ENCODE measurements at places on chromosomes 16 and 17.

DNA sequence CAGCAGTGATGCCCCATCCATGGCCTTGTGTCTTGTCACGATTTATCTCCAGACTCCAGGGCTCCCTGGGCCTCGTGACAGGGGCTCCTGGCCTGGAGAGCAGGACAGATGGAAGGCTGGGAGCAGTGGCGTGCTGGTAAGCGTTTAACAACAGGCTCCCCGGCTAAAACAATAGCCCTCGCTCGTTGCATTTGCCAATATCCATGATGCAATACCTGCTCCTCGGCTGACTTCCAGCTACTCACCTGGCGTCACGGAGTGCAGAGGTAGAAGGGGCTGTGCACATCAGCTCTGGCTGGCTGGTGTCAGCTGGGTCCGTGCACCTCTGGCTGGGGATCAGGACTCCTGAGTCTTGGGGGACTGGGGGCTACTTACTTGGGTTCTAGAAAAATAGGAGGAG, 1.5 kb upstream of the BICDL2 start:
- peak; percentile 71 for DNase-seq

DNA sequence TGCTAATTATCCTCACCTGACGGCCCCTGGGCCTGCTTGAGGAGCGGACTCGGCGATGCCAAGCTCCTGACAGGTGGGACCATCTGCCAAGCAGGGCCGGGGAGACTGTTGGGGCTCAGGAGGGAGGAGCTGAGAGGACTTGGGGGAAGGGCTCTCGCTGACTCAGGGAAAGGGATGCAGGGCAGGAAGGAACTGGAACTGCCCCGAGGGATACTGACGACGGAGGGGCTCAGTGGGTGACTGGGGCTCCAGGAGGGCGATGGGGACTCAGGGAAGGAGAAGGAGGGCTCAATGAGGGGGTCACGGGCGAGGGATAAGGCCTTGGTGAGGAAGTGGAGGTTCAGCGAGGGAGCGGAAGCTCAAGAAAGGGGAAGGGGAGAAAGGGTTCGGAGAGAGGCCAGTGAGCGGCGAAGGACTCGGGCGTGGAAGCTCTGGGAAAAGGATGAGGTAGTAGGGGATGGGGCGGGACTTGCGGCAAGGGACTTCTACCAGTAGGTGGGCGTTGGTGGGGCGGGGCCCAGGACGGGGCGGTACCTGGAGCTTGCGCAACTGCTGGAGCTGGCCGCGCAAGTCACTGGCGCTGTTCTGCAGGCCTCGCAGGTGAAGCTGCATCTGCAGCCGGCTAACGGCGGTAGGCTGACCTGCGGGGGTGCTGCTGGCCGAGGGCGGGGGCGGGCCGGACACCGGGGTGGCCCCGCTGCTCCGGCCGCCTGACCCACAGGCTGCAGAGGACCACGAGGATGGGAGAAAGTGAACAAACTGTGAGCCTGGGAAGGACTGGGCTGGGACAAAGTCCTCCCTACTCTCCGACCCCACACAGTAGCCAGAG, 46.5 kb downstream of the SRCIN1 start:
- DNase-seq = peak; percentile 98

- no peak for DNase-seq
These were observed 771.0 kb downstream of the KCNJ18 start for GRCh38 chr17:22463110-22463850.

GRCh38 chr17:68711858-68712257, 110.7 kb upstream of the FAM20A start:
- no peak for DNase-seq

DNA sequence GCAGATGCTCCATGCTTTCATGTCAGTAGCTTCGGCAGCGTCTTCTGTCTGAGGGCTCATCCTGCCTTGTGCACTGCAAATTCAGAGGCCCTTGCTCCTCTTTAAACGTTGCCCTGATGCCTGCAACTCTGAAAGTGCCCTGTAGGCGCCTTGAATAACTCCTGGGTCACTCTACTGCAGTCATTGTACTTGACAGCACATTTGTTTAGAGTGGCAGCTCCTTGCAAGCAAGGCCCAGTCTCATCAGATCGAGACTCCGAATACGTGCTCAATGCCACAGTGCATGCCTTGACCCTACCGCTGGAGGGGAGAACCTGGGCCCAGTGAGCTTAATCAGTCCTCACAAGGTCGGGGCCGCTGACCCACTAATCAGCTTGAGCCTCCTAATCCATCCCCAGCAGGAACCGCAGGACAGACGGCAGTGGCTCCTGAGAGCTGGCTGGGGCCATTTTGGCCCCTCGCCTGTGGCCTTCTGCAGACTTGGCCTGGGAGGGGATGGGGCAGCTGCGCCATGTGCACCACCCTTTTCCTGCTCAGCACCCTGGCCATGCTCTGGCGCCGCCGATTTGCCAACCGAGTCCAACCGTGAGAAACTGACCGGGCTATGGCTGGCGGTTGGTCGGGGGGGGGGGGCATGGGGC, at the start of gene PRCD:
Gene PRCD, plus strand, starts transcription at position 414 of the 641 bp plus-strand sequence. Its CDS starts 98 bp downstream, at position 512.
- DNase-seq = no peak

DNA sequence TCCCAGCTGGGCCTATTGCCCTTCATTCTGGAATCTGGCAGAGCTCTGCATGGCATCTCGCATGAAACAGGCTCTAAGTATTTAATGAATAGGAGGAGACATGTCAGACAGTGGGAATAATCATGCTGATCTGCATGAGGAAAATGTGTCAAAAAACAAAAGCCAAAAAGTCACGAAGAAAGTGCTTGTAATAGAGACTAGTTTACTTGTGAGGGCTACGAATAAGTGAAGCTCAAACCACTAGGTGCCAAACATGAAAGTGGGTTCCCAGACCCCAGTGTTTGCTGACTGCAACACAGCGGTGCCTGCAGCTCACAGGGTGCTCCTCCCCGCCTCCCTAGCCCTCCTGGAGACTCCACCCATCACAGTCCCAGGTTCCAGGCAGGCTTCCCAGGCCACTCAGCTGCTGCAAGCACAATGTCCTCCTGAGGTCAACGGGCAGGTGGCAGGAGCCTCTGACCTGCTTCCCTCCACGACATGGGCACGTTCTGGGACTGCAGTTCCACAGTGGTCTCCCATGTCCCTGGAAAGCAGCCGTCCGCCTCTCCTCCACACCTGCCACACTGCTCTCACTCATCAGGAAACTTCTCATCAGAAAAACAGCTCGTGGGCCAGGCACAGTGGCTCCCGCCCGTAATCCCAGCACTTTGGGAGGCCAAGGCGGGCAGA, 96.5 kb downstream of the ANKRD11 start:
- no peak for DNase-seq

DNA sequence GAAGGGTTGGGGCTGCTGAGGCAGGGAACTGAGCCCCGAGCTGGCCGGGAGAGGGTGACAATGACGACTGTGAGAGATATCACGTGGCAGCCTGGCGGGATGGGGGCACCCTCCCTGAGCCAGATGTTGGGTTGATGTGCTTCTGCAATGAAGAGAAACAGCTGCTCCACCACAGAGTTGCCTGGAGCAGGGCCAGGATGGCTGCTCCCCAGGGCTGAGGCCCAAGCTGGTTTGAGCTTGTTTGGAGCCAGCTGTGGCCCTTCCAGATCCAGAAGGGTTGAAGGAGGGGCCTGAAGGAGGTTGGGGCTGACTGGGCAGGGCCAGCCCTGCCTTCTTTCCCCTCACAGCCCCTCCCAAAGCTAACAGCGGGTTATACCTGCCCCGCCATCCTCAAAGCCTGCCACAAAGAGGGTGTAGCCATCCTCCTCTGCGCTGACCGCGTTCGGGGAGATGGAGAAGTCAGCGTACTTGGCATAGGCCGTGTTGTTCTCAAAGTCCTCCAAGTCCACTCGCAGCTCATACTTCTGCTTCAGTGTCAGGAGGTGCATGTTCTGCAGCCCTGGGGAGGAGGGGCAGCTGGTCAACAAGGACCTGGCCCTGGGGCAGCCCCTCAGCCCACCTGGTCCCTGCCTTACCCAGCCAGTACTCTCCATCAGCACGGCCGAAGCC, 2.1 kb downstream of the MFAP4 start:
- no peak for DNase-seq

- DNase-seq = peak; percentile 51
These were observed 4.1 kb upstream of the MPO start for GRCh38 chr17:58284613-58285421.

DNA sequence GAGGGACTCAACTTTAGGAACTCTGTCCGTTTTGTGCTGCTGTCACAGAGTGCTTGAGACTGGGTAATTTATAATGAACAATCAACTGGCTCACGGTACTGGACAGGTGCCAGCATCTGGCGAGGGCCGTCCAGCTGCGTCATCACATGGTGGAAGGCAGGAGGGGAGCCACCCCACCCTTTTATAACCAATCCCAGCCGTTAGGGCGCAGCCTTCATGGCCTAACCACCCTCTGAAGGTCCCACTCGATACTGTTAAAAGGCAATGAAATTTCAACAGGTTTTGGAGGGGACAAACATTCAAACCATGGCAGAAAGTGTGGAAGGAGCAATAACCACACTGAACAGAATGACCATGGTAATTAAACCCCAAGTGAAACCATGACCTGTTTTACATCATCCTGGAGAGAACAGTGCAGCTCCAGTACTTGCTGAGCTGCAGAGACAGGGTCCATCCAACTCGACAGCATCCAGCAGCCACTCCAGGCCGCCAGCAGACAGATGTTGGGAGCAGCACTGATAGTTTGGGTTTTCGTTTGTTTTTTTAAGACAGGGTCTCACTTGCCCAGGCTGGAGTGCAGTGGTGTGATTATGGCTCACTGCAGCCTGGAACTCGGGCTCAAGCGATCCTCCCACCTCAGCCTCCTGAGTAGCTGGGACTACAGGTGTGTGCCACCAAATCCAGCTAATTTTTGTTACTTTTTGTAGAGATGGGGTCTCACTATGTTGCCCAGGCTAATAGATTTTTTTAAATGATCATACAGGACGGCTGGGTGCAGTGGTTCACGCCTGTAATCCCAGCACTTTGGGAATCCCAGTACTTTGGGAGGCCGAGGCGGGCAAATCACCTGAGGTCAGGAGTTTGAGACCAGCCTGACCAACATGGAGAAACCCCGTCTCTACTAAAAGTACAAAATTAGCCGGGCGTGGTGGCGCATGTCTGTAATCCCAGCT, 11.0 kb downstream of the CHMP6 start:
- no peak for DNase-seq

DNA sequence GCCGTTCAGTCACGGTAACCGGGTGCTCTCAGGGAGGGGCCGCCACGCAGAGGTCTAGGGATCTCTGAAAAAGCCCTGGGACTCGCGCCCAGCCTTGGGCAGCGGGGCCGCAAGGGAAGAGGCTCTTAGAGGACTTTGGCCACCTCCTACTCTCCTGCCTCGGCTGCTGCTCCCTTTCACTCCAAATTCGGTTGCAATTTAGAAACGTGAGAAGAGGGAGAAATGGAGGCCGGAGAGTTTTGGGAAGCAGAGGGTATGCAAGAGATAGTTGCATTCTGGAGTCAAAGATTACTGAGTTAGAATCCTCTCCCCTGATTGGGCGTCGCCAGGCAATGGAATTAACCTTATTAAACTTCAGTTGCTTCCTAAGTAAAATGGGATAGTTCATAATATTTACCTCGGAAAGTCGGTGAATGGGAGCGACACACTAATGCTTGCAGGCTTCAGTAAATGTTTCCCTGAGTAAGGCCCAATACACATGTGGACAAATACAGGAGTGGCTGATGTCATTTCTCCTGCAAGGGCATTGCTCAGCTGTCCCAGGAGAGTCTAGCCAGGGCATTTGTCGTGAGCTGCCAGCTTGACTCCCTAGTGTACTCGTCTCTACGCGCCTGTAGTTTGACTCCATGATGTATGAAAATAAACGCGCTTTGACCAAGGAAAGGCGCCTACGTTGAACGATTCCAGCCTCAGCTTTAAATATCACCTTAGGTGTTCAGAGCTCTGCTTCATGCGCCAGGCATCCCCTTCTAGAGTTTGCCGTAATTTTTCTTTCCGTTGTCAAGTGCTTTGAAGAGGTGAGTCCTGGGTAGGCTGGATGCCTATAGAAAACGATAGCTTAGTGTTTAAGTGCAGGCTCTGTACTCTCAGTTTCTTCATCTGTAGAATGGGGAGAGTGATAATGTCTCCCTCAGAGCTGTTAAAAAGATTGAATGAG, 667 bp downstream of the OGFOD1 start:
- no peak for DNase-seq

DNA sequence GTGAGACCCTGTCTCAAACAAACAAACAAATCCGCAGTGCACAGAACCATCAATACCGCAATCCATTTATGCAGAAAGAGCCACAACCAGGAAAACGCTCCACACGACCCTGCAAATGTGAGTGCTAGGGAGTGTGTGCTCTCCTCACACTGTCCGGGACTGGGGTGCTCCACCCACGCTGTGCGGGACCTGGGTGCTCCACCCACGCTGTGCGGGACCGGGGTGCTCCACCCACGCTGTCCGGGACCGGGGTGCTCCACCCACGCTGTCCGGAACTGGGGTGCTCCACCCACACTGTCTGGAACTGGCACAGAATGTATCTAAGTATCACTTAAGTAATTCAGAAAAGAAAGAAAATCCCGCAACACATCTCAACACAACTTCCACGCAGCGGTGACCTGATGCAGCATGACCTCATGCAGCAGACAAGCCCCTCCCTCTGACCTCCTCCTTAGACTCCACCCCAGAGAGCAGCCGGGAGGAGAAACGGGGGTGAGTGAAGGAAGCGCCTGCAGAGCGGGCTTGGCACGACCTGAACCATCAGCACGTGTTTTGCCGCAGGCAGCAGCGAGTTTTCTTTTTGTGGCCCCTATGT, 38.5 kb downstream of the ZNF276 start:
- DNase-seq = no peak

- DNase-seq = no peak
These were observed 33.6 kb downstream of the PIGL start for GRCh38 chr17:16250635-16251034.

- no peak for DNase-seq
These were observed 31.9 kb upstream of the HEATR6 start for GRCh38 chr17:60110586-60110985.

DNA sequence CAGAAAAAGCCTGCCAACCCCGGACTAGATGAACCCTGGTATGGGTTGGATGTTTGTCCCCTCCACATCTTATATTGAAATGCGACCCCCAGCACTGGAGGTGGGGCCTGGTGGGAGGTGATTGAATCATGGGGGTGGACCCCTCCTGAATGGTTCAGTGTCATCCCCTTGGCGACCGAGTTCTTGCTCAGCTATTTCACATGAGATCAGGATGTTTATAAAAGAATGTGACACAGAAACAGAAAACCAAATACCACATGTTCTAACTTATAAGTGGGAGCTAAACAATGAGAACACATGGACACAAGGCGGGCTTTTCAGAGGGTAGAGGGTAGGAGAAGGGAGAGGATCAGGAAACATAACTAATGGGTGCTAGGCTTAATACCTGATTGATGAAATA, 576.0 kb upstream of the HSBP1 start:
- no peak for DNase-seq

DNA sequence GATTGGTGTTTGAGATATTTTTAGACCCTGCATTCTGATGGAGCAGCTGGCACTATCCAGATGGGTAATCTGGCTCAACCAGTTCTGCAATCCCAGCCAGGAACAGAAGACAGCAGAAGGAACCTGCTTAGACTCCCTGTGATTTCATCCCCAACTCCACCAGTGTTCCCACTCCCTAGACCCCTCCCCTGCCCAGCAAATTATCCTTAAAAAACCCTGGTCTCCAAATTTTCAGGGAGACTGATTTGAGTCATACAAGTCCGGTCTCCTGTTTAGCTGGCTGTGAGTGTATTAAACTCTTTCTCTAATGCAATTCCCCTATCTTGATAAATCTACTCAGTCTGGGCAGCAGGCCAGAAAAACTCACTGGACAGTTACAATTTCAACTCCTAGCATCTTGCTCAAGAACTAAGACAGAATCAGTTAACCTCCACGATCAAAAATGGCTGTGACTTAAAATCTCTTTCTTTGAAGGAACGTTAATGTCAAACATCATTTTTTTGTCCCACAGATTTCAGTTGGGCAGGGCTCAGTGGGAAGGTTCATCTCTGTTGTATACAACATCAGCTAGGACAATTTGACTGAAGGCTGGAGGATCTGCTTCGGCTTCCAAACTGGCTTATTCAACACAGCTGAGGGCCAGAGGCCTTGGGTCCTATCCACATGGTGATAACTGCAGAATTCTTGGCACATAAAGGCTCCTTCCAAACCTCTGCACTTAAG, 4.9 kb upstream of the RBL2 start:
- no peak for DNase-seq

Data from WTC11 (cell line).